ENCODE measurements at places on chromosomes 6 and 20.

GRCh38 chr6:10194816-10195672, 219.8 kb downstream of the TFAP2A start:
- no peak for DNase-seq

GRCh38 chr6:114431641-114432040, 88.8 kb upstream of the HS3ST5 start:
- no peak for DNase-seq

DNA sequence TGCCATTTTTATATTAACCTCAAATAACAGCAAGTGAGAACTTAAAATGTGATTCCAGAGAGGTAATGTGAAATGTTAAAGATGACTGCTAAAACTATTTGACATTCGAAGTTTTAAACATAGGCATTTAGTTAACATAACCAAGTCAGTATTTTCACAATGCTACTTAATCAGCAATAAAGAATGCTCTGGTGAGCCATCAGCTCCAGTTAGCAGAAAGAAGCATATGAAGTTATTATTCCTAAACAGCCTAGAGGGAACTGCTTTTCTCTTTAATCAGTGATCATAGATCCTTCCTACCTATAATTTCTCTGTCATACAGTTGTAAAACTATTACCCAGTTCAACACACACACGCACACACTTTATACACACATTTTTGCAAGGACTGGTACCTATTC, 60.1 kb downstream of the MMS22L start:
- no peak for DNase-seq

- no peak for DNase-seq
Observed at GRCh38 chr6:114119056-114119455, 148.1 kb upstream of the HDAC2 start.

- DNase-seq: no peak
Observed at GRCh38 chr20:20782755-20783154, 70.3 kb upstream of the RALGAPA2 start.

DNA sequence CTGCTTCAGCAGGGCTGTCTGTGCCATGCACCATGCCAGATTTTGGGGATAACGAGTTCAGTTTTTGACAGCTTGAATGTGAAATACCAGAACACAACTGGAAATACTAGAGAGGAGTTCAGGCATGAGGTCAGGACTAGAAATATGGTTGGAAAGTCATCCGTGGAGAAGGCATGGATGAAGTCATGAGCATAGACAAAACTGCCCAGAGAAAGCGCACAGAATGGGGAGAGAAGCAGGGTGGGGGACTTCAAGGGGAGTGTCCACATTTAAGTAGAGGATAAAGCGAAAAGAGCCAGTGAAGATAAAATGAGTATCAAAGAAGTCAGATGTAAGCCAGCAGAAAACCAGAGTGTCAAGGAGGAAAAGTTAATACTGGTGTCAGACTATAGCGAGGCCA, 653.4 kb upstream of the ARID1B start:
- no peak for DNase-seq

DNA sequence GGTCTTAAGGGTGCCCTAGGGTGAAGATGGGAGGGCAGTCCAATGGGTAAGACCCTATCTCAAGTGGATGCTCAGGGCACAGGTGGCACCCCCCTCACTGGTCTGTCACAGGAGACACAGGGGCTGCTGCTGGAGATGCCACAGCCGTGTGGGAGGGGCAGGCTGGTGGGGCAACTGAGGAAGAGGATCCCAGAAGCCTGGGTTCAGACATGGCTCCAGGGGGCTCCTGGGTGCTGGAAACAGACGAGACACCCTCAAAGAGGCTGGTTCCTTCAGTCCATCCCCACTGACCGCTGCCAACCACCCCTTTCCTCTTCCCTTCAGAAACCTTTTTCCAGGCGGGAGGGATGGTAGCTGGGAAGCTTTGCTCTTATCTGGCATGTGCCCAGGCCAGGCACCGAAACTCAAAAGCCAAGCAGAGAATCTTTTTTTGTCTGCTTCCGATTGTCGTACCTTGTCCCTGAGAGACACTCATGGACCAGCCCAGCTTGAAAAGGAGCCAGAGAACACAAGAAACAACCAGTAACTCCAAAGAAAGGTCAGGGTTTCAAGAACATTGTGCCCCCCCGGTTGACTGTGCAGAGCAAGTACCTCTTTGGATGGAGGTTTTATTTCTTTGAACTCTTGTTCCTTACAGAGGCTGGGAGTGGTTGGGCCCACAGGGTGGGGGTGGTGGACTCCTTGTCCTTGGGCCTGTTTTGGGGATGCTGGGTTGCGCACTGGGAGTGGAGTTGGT, 28.5 kb upstream of the EMILIN3 start:
- no peak for DNase-seq

GRCh38 chr6:73309535-73309784, 44.6 kb downstream of the DPPA5 start:
- no peak for DNase-seq

GRCh38 chr6:161011492-161012480, 20.2 kb downstream of the MAP3K4 start:
- no peak for DNase-seq

DNA sequence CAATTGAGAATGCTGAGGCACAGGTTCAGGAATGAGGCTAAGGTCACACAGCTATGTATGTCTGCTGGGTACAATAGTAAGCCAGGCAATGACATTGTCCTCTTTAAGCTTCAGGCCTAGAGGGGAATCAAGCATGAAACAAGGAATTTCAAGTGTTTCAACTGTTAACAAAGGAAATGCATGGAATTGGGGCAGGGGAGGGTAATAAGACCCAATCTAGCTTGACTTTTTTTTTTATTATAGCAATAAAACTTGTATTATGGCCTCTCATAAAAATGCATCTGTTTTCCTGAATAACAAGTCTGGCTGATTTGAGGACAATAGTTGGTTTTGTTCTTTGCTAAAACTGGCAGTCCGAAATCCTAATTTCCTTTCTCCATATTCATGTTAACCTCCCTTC, 336.7 kb downstream of the CBLN4 start:
- DNase-seq: no peak

GRCh38 chr6:83417880-83418663, 12.8 kb downstream of the ME1 start:
- no peak for DNase-seq

GRCh38 chr6:103870970-103871369, 988.7 kb downstream of the HACE1 start:
- no peak for DNase-seq

- DNase-seq: no peak
Observed at GRCh38 chr6:89221129-89221528, 4.0 kb upstream of the GABRR1 start.

GRCh38 chr20:50133474-50134217, 19.9 kb downstream of the PEDS1 start:
- DNase-seq: no peak

DNA sequence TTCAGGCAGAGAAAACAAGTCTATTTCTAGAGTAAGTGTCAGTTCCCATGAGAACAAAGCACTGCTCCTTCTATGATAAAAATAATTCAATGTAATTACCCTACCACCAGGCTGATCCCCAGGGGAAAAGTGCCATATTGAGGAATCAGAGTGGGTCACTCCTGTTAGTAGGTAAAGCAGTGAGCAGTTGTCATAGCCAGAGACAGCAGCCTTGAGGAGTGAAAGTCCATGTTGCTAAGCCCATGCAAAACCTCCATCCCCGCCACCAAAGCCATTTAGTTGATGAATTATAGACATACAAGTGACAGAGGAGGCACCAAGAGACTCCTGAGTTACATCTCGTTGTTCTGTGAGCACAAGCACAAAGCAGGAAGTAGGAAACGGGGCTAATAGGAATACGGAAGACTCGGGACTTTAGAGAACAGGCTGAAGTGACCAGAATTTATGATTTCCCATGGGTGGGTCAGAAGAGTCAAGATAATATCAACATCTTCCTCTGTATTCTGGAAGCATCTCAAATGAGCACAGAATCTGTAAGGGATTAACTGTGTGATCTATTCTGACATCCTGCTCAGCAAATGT, 197.9 kb downstream of the MAFB start:
- DNase-seq: no peak

- no peak for DNase-seq
Observed at GRCh38 chr6:43291708-43292107, 6.4 kb upstream of the SLC22A7 start.

DNA sequence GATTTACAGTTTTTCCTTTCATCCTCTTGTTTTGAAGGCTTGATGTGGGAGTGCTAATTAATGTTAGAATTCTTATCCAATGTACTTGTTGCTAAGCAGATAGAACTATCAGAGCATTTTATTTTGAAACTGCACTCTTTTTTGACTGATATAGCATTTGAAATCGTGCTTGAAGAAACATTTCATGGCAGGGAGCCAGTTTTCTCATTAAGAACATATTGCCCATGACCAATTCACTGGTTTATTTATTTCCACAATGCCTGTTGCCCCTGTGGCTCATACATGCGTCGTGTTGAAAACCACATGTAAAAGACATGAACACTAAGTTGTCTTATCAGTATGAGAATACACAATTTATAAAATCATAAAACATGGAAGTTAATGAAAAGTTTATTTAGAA, 479.7 kb upstream of the FLRT3 start:
- no peak for DNase-seq

- DNase-seq: no peak
Observed at GRCh38 chr6:7135755-7136154, 28.0 kb downstream of the RREB1 start.

GRCh38 chr6:32833664-32834063, 4.9 kb downstream of the TAP2 start:
- DNase-seq: no peak

DNA sequence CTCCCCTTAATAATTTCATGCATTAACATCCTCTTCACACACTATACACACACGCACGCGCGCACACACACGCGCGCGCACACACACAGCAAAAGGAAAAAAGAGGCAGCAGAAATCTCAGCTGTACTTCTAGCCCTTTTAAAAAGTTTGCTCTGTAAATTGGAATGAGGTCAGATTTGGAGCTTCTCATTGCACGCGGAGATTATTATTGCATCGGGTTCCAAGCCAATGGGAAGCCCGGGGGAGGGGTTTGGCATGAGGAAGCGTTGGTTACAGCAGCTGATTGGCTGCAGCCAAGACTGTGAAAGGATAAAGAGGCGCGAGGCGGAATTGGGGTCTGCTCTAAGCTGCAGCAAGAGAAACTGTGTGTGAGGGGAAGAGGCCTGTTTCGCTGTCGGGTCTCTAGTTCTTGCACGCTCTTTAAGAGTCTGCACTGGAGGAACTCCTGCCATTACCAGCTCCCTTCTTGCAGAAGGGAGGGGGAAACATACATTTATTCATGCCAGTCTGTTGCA, at the start of gene SOX4:
Gene SOX4, plus strand, starts transcription at position 340 of the 515 bp plus-strand sequence. CDS start 784 bp downstream, outside the sequence.
- DNase-seq: peak; percentile 38

GRCh38 chr6:168737481-168737880, 296.5 kb downstream of the SMOC2 start:
- DNase-seq: no peak

DNA sequence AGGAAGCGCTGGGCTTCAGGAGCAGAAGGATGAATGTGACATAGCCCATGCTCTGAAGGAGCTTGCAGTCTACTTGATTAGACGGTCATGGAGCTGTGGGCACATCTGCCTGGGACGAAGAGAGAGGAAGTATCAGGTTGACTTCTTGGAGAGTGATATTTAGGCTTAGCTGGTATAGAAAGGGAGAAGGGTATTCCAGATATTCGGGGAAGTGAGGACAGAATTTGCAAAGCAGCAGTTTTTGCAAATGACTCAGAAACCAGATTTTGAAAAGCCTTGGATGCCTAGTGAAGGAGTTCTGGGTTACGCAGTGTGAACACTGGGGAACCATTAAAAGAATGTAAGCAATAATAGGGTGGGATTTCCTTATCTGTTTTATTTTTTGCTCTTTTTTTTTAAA, 60.7 kb downstream of the EYA4 start:
- no peak for DNase-seq

- DNase-seq: no peak
Observed at GRCh38 chr6:113184291-113184690, 672.9 kb upstream of the MARCKS start.

DNA sequence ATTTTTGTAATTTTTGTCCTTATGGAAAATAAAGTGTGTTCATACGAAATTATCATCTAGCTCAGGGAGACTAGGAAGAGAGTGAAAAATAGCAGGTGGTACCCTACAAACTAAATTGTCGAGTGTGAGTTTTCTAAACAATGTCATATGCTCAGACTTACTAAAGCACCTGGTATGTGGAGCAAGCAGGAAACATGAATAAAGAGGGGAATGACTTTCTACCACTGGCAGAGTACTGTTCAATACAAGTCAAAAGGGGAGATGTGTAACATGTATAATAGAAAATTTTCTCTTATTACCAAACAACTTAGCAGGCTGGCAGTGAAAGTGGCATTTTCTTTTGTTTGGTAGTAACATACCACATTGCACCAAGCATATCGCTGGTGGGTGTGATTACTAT, 36.1 kb downstream of the CTNNBL1 start:
- no peak for DNase-seq

GRCh38 chr6:106318061-106318460, 7.5 kb downstream of the ATG5 start:
- no peak for DNase-seq

- no peak for DNase-seq
Observed at GRCh38 chr20:38147163-38147562, 17.9 kb downstream of the TGM2 start.

DNA sequence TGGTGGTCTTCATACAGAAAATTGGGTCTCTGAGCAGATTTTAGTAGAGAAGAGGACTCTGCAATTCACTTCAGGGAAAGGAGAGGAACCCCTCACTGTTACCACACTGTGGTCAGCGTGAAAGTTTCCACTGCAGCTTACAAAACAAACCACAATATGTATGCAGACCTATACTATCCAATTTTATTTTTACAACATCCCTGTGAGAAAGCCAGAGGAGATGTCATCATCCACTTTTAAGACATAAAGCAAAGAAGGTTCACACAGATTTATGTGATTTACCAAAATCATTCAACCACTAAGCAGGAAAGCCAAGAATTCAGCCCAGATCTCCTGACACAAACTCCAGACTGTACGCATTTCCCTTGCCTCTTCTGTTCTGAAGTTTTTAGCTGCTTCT, 442.4 kb downstream of the FRK start:
- DNase-seq: no peak

DNA sequence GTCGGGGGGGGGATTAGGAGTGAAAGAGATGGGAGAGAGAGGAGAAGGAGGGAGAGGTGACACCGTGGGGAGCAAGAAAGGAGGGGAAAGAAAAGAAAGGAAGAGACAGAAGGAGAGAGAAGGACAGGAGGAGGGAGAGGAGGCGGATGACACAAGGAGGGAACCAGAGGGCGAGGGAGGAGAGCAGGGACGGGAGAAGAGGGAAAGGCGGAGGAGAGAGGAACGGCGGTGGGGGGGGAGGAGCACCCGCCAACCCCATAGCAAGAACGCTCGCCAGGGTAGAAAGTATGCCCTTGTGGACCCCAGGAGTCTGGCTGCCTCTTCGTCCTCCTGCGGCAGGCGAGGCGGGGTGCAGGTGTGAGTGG, 4.5 kb upstream of the INSM1 start:
- no peak for DNase-seq
